ENCODE measurements at places on chromosomes 1 and 21.
A peak's percentile ranks its signal among the peaks of the same experiment; 100 is the strongest.

DNA sequence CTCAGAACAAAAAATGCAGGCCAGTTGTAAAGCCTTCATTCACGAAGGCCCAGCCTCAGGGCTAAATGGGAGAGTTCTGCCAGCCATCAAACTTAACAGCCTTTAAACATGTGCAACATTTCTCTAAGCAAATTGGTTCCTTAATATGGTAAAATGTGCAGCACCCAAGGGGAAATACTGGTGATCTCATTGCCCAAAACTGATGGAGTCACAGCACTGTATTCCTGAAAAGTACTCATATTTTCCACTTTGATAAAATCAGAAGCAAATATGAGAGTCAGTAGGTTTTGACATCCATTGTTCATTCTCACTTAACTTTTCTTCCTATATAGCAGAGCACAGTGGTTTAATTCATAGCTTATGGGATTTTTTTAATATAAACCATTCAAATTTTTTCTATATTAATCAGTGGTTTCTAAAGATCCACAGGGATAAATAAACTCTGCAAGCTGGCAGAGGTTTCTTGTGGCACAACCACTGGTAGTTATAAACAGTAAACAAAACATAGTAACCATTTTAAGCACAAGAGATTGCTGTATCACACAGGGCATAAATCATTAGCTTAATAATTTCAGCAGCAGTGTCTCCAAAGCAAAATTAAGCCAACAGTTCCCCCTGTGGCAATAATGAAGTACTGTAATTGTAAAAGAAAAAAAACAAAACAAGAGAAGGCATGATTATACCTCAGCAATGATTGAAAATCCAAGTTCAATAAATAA is 106.9 kb upstream of the LYPLAL1 start:
- DNase-seq: no peak

GRCh38 chr1:115813727-115814126 is 27.2 kb downstream of the NHLH2 start:
- no peak for DNase-seq

GRCh38 chr1:109959974-109960744 is 24.4 kb upstream of the AHCYL1 start:
- no peak for DNase-seq

- no peak for DNase-seq
Measured at GRCh38 chr21:34362670-34363069, 1.1 kb upstream of the KCNE2 start.

GRCh38 chr1:102897557-102897956 is 210.8 kb downstream of the COL11A1 start:
- DNase-seq: no peak

GRCh38 chr1:45686015-45686287 is 382 bp downstream of the GPBP1L1 start:
- no peak for DNase-seq

GRCh38 chr1:199742547-199742946 is 285.0 kb upstream of the NR5A2 start:
- DNase-seq: no peak

DNA sequence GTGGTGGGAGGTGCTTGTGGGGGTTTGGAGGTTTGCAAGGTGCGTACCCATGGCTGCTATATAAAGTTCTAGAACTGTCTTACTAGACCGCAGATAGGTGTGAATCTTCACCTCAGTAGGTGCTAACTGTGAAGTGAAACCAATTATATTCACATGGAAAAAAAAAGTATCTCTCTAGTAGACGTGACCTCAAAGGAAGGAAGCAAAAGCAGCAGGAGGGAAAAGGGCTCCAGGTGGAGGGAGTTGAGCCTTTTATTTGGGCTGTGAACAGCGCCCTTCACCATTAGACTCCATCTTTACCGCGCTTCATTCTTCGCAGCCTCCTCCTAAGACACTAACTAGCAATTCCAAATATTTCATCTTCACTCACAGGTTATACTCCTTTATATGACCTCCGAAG is 129.8 kb downstream of the TBX19 start:
- no peak for DNase-seq

DNA sequence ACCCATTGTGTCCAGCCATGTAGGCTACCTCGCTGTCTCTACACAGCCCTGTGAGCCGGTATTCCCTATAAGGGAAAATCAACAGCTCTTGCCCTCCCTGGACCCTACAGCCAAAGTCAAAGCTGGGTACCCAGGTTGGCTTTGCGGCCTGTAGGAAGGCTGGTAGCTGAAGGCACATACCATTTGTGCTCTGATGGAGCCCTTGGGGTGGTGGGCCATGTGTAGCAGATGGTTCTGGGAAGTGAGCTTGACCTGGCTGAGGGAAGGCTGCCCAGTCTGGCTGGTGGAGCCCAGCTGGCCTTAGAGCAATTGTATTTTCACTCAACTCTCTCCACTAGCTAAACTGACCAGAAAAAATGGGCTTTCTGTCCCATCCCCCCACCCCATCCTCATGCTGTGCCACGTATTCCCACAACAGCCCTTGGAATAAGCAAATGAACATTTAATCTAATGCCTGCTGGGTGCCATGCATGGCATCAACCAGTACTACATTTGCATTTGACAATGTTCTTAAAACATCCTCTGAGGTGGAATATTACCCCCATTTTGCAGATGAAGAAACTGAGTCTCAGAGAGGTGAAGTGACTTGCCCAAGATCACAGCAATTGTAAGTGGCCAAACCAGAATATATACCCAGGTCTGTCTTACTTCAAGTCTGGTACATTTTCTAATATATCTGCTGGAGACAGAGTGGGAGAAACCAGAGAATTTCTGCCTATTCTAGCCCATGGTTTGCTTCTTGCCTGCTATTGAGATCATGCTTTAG is 56.8 kb downstream of the NDUFS5 start:
- no peak for DNase-seq

GRCh38 chr1:111603979-111604378 is 15.6 kb upstream of the RAP1A start:
- peak; percentile 86 for DNase-seq

GRCh38 chr1:36151134-36151844 is 2.0 kb upstream of the TRAPPC3 start:
- no peak for DNase-seq

DNA sequence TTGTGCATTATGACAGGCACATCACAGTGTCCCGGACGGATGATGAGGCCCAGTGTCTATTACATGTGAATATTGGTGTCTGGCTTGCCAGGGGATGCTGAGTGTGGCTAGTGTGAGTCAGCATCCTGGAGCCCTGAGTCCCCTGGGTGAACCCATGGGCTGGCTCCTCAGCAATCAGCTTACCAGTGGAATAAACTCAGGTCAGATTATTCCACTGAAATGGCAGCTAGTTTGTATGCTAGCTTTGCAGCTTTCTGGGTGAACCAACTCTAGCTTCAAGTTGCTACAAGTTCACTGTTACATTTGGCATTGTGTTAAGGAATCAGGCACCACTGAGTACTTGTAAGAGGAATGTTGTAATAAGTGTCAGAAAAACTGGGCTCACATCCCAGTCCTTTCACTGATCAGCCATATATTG is 23.9 kb upstream of the RPTN start:
- no peak for DNase-seq

DNA sequence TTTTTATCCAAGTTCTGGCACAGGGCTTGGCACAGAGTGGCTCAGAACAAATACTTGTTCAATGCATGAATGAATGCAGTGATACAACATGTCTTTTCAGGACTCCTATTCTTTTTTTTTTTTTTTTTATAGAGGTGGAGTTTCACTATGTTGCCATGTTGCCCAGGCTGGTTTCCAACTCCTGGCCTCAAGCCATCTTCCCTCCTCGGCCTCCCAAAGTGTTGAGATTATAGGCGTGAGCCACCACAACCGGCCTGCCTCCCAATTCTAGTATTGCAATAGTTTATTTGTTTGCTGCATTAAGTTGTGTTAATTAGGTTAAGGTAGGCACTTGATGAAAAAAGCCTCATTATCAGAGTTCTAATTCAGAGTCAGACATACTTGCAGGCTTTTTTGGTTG is 17.9 kb downstream of the UBE4B start:
- DNase-seq: no peak

GRCh38 chr1:228197555-228198147 is 10.2 kb upstream of the OBSCN start:
- no peak for DNase-seq

GRCh38 chr1:32868085-32868484 is 2.6 kb downstream of the FNDC5 start:
- no peak for DNase-seq

GRCh38 chr21:34511787-34512455 is at the start of gene KCNE1:
Gene KCNE1 (minus strand): TSS chr21:34512210. CDS start chr21:34449634, 62,576 bp downstream.
- no peak for DNase-seq

DNA sequence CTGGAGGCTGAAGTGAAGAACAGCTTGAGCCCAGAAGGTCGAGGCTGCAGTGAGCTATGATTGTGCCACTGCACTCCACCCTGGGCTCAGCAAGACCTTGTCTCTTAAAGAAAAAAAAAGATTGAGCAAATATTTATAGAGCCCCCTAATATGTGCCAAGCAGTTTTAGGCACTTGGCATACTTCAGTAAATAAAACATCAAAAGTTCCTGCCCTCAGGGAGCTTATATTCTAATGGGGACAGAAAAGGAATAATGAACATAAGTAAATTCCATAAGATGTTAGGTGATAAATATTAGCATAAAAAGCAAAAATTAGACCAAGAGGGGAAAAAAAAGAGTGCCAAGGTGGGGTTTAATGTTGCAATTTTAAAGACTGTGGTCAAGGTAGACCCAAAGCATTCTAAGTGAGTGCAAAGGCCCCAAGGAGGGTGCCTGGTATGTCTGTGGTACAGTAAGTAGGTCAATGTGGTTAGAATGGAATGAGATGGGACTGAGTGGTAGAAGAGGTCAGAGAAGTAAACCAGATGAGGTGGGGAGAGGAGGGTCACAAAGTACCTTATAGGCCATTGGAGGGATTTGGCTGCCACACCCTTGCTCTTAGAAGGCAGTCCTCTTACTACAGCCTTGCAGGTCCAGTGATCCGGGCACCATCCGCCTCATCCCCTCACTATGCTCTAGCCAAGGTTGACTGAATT is 2.2 kb upstream of the TOE1 start:
- no peak for DNase-seq

DNA sequence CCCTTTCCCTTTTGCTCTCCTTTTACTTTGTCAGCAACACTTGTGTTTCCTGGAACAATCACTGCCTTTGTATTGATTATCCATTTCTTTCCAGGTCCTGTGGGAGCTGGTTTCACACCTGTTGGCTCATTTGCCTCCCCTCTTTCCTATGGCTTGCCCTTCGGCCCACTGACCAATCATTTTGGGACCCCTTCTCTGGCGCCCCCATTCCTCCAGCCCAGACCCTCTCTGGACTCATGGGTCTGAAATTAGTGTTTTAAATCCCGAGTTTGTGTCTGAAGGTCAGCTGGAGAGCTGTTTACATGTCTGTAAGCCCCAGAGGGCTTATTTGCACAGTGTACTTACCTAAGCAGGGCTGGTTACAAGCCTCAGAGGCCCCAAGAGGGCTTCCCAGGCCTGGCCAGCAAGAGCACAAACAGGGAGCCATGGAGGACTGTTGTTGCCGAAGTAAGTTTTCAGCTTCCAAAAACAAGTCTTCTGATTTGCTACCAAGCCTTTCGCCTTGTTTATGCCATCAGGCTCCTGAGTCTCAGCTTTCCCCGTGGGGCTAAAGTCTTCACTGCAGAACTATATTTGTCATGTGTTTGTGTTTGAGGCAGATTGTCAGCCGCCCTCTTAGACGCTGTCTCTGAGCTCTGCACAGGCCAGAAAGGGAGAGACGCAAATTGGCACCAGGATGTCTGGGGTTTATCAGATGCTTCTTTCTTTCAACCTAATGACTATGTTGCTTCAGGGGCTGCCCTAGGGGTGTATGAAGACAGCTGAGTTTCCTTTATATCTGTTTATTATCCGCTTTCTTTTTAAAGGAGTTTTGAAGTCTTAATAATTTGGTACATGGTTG is 93.0 kb downstream of the ATP1A1 start:
- DNase-seq: no peak

- no peak for DNase-seq
Measured at GRCh38 chr1:10504249-10504648, 29.5 kb downstream of the PEX14 start.

- peak; percentile 67 for DNase-seq
Measured at GRCh38 chr1:6358757-6359201, 34.8 kb downstream of the ACOT7 start.

DNA sequence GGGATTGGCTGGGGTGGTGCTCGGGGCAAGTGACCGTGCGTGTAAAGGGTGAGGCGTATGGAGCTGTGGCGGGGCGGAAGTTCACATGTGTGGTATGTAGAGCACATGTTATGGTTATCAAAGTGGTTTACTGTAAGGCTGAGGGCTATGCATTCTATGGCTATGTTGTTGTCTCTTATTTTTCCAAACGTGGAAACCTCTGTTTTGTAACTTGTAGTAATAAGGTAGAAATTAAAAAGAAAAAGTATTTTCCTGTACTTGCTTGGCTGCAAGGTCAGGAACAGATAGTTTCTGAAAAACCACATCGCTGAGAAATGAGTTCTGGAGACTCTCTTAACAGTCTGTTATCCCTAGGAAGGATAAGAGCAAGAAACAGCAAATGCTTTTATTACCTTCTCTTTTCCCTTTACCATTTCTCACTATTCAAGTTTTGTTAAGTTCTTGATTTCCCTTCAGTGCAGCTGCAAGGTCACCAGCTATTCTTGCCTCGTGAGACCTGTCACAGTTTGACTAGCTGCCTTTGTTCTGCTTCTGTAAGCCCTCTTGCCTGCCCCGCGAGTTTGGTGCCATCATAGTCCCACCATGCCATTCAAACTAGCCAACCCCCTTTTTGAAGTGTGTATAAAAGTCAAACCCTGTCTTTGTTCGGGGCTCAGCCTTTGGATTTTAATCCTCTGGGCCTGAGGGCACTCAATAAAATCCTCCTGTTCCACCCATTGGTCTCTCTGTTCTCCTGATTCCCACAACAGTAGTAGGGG is 9.5 kb downstream of the RNU1-2 start:
- DNase-seq: peak; percentile 67

DNA sequence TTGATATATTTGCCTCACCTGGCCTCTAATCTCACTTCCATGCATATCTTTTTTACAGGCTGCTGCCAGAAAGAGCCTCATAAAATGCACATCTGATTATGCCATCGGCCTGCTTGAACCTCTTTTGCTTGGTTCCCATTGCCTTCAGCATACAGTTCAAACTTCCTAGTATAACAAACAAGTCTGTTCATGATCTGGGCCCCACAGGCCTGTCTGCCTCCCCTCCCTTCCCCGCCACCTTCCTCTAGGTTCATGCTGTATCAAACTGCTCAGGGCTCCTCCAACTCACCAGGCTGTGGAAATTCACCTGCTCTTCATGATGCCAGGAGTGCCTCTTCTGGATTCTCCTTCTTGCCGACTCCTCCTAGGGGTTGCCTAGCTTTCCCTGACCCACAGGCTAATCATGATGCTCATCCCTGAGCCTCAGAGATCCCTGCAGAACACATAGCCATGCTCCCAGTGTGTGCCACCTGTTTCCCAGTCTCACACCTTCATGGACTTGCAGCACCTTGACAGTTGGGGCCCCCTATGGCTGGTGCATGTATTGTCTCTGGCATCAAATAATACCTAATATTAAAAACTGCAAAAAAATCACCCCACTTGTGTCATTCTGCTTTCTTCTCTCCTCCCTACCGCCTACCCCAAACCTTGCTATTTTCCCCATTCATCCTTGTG is 33.7 kb upstream of the CD2 start:
- DNase-seq: no peak
